Vagina (tissue), 2 donors: ENCODE measurements at places on chromosomes 13 and 19.

DNA sequence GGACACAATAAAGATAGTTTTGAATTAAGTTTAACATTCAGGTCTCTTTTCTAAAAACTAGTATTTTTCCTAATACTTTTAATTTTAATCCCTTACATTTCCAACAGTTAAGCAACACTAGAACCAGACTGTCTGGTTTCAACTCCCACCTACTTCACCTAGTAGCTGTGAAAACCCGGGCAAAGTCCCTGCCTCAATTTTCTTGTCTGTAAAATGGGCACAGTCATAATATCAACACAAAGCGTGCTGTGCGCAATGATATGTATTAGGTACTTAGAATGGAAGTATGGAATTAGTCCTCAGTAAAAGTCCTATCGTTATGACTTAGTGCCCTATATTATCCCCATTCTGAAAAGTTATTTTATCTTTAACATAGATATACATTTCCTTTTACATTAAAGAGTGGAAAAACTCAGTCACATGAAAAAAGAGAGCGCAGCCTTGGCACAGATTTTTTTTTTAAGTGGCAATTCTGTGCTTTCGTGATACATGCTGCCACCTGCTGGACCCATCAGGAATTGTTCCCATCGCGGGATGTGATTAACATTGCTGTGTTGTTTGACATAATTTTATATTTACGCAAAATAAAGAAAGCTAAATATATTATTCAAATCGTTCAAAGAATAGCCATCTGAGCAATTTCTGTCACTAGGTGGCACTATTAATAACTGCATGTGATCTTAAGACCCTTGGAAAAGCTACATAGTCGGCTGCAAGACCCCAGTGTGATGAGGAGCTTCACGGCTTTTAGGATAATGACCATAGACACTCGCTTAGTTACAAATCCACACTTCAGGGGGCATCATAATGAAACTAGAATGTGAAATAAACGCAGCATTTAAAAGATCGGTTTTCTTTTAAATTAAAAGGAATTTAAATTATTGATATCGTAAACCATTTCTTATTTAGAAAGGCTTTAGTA lies 59.9 kb downstream of the LIG4 start:
- DNase-seq = no peak

DNA sequence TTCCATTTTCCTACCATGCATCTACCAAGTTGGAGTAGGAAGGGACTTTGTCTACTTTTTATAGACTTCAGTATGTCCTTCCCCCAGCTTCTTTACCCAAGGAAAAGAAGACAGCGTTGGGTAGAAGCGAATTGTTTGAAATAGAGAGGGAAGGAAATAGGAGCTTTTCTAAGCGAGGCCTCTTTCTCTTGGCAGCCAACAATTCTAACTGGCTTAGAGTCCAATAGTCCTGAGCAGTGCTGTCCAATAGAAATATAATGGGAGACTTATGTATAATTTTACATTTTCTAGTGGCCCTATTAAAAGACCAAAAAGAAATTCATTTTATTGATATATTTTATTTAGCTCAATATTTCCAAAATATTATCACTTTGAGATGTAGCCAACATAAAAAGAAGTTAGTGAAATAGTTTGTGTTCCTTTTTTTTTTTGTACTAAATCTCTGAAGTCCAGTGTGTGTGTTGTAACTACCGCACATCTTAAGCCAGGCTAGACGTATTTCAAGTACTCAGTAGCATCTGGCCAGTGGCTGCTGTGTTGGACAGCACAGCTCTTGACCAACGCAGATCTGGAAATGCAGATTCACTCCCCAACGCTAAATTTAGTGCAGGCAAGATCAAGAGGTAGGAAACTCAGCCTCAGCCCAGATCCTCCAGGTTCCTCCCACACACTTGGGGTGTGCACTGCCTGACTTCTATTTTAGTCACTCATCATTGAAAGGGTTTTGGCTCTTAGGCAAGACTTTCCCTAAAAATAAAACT lies 179.2 kb downstream of the SHISA2 start:
- no peak for DNase-seq

DNA sequence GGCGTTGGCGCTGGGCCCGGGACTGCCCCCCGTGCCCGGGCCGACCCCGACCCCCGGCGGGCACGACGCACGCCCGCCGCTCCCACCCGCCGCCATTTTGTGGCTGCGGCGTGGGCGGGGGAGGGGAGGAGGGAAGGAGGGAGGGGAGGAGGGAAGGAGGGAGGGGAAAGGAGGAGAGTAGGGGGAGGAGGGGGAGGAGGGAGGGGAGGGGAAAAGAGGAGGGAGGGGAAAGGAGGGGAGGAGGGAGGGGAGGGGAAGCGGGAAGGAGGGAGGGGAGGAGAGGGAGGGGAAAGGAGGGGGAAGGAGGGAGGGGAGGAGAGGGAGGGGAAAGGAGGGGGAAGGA lies at the start of gene BTBD2:
Gene BTBD2, minus strand, starts transcription at position 107 of the 343 bp plus-strand sequence. Its CDS starts 11 bp downstream, at position 96.
- DNase-seq = no peak

DNA sequence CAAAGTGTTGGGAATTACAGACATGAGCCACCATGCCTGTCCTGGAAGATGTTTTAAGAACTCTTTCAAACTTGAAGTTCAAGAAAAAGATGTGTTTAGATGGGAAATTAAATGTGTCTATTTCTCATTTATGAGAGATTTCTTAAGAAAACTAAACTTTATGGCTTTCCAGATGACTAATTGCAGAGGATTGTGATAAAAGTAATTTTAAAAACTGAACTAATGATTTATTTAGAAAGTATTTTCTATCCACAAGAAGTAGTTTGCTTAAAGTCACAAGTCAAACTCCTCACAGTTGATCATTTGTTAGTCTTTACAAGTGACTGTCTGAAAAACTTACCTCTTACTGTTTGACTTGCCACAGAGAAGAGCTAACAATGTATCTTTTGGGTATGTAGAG lies 89.6 kb upstream of the SPRY2 start:
- no peak for DNase-seq
